ENCODE measurements at places on chromosomes 7 and 10. TPM values are rescaled to one million over a fixed set of nuclear protein-coding genes. Genes with fewer than 3 reads are reported as not detected.

GNG11 gene
- 35.6 TPM for total RNA-seq

PLCE1 gene
- 6.3 TPM for total RNA-seq

DGKI gene
- 0.31 TPM for total RNA-seq

PLAC9 gene
- 0.16 TPM for total RNA-seq
